ENCODE measurements at places on chromosomes 3 and 15. TPM values are rescaled to one million over a fixed set of nuclear protein-coding genes. Genes with fewer than 3 reads are reported as not detected.

Gene CISH
- total RNA-seq = 2.5 TPM

Gene SPINK8
- total RNA-seq = not detected

Gene THRB
- 0.18 TPM for total RNA-seq

Gene MESP2
- not detected for total RNA-seq

Gene ZNF80
- not detected for total RNA-seq

Gene FGD5
- 134 TPM for total RNA-seq

Gene ACP3
- not detected for total RNA-seq

Gene TM4SF1
- 559 TPM for total RNA-seq

Gene GRIP2
- not detected for total RNA-seq

DNA sequence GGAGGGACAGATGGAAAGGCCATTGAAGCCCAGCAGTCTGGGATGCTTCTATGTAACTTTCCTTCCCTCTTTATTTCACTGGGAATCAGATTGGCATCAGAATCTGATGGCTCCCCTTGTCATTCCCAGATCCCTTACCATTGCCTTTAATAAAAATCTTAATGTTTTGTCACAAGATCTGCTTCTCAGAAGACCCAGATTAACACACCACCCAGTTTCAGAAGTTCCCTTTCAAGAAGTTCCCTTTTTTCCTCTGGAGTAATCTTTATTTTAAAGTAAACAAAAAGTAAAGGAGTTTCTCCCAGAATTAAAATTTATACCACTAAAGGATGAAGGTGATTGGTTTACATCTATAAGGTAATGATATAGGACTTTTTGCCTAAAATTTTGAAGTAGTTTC, 76.4 kb downstream of the UBR1 start:
- no peaks in the 10 kb centered on the region for H3K27me3 ChIP-seq
- H3K4me3 ChIP-seq = no peak overlapping the region
- no peaks in the 10 kb centered on the region for H3K4me1 ChIP-seq
- H3K36me3 ChIP-seq = peaks cover 18% of the 10 kb centered on the region

GRCh38 chr3:142278451-142278850, 53.1 kb upstream of the GK5 start:
- no peak overlapping the region for H3K27ac ChIP-seq
- H3K27me3 ChIP-seq = peaks cover 3% of the 10 kb centered on the region
- DNase-seq = no peak

DNA sequence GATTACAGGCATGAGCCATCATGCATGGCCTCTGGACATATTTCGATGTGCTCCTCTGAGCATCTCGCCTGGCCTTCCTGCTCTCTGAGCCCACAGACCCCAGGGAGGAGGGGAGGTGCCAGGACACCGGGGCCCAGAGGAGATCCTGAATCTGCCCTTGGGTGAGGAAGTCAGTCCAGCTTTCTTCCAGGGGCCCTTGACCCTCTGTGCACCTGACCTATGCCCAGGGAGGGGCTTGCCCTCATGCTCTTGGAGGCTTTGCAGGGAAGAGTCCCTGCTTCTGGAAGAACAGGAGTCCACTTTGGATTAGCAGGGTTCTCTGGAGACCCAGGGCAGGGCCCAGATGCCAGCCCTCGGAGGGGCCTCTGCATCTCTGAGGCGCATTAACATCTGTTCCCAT, 1.4 kb downstream of the ACSBG1 start:
- no peaks in the 10 kb centered on the region for H3K4me1 ChIP-seq
- H3K36me3 ChIP-seq = no peaks in the 10 kb centered on the region
- H3K27me3 ChIP-seq = no peaks in the 10 kb centered on the region
- H3K4me3 ChIP-seq = no peak overlapping the region

DNA sequence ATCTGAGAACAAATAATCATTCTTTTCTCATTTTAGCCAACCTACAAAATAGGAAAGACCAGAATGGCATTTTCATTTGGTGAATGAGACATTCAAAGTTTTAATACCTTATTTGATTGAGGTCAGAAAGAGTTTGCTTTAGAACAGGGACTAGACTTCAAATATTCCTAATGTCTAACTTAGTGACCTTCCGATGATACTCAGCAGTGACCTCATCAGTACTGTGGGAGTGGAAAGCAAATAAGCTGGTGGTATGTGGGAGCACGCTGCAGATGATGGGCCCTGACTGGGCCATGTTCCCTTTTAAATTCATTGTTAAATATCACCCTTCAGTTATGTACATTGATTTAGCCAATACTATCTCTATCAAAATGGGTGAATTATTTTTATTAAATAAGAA, 223.3 kb downstream of the P3H2 start:
- no peak for DNase-seq
- H3K4me1 ChIP-seq = no peaks in the 10 kb centered on the region
- no peak overlapping the region for H3K4me3 ChIP-seq
- H3K36me3 ChIP-seq = no peaks in the 10 kb centered on the region
- no peak overlapping the region for H3K27ac ChIP-seq

GRCh38 chr15:70954171-70954570, 61.5 kb downstream of the LRRC49 start:
- DNase-seq = no peak
- no peaks in the 10 kb centered on the region for H3K4me1 ChIP-seq
- H3K36me3 ChIP-seq = no peaks in the 10 kb centered on the region
- no peaks in the 10 kb centered on the region for H3K27me3 ChIP-seq

DNA sequence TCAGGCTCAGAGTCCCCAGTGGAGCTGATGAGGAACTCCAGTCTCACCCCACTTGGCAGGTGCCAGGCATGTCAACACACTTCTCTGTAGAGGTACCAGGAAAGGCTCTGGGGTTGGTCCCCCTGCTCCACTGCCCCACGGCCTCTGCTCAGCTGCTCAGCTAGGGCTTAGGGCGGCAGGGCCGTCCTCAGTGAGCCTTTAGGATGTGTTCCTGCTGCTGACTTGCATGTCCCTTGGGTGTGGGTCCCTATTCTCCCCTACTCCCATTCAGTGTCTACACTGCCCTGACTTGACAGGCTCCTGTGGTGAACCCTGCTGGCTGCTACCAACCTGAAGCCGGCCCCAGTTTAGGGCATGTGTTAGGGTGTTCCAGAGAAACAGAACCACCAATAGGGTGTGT, 17.9 kb upstream of the POLG start:
- no peak for DNase-seq
- no peak overlapping the region for H3K27ac ChIP-seq
- H3K36me3 ChIP-seq = no peaks in the 10 kb centered on the region

GRCh38 chr3:120419797-120420196, 31.0 kb downstream of the FSTL1 start:
- no peak overlapping the region for H3K27ac ChIP-seq
- H3K4me3 ChIP-seq = no peak overlapping the region
- H3K4me1 ChIP-seq = peaks cover 29% of the 10 kb centered on the region
- no peak for DNase-seq
- H3K27me3 ChIP-seq = no peaks in the 10 kb centered on the region

DNA sequence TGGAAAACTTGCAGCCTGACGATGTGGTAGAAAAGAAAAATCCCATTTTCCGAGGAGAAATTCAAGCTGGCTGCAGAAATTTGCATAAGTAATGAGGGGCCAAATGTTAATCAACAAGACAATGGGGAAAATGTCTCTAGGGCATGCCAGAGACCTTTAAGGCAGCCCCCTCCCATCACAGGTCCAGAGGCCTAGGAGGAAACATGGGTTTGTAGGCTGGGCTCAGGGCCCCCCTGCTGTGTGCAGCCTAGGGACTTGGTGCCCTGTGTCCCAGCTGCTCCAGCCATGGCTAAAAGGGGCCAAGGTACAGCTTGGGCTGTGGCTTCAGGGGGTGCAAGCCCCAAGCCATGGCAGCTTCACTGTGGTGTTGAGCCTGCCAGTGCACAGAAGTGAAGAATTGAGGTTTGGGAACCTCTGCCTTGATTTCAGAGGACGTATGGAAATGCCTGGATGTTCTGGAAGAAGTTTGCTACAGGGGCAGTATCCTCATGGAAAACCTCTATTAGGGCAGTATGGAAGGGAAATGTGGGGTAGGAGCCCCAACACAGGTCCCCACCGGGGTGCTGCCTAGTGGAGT, 75.9 kb upstream of the CADPS start:
- no peaks in the 10 kb centered on the region for H3K4me1 ChIP-seq
- no peaks in the 10 kb centered on the region for H3K36me3 ChIP-seq
- DNase-seq = no peak
- no peak overlapping the region for H3K4me3 ChIP-seq
- no peaks in the 10 kb centered on the region for H3K27me3 ChIP-seq

GRCh38 chr3:190306513-190307163, 15.6 kb downstream of the CLDN1 start:
- no peak overlapping the region for H3K4me3 ChIP-seq
- H3K27me3 ChIP-seq = no peaks in the 10 kb centered on the region
- peaks cover 6% of the 10 kb centered on the region for H3K4me1 ChIP-seq
- H3K36me3 ChIP-seq = no peaks in the 10 kb centered on the region
- H3K27ac ChIP-seq = no peak overlapping the region

GRCh38 chr3:101900316-101900715, 51.0 kb downstream of the NFKBIZ start:
- DNase-seq = no peak
- H3K4me1 ChIP-seq = peaks cover 4% of the 10 kb centered on the region
- no peaks in the 10 kb centered on the region for H3K36me3 ChIP-seq
- no peak overlapping the region for H3K27ac ChIP-seq

GRCh38 chr3:183854318-183855035, 29.1 kb upstream of the MAP6D1 start:
- no peaks in the 10 kb centered on the region for H3K27me3 ChIP-seq
- no peak for DNase-seq
- no peak overlapping the region for H3K4me3 ChIP-seq
- no peak overlapping the region for H3K27ac ChIP-seq
- H3K4me1 ChIP-seq = no peaks in the 10 kb centered on the region

GRCh38 chr15:90684281-90684680, 32.9 kb upstream of the BLM start:
- peaks cover 7% of the 10 kb centered on the region for H3K4me1 ChIP-seq
- no peaks in the 10 kb centered on the region for H3K27me3 ChIP-seq
- no peak for DNase-seq
- no peaks in the 10 kb centered on the region for H3K36me3 ChIP-seq
- H3K4me3 ChIP-seq = no peak overlapping the region

DNA sequence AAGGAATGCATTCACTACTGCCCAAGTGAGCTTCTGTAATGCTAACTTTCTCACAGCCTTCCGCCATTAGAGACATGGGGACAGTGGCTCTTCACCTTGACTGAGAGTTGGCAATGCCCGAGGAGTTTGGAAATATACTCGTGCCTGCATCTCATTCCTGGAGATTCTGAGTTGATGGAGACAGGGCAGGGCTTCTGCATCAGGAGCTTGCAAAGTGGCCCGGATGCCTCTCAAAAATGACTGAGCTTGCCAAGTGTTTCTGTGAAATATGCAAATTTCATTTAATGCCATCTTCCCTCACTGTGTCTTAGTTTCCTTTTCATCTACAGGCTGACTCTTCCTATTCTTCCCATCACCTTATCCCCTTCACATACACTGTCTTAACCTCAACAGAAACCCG, 346.2 kb downstream of the GRM7 start:
- no peaks in the 10 kb centered on the region for H3K36me3 ChIP-seq
- no peaks in the 10 kb centered on the region for H3K27me3 ChIP-seq
- H3K4me3 ChIP-seq = no peak overlapping the region

DNA sequence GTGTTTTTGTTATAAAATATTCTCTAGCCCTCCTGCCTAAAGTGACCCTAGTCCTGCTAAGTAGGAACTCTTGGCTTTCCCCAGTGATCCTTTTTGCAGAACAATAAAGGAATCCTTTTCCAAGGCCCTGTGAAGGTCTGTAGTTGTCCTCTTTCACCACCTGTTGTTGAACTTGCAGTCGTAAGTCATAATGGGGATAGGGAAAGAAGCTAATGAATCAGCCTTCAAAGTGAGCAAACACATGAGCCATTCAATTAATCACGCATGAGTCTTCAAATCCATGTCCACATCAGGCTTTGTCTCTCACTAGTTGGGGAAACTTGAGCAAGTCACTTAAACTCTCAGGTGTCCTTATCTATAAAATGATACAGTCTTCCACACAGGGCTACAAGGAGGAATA, 27.6 kb downstream of the ZNF860 start:
- DNase-seq = no peak
- H3K4me3 ChIP-seq = no peak overlapping the region
- H3K36me3 ChIP-seq = no peaks in the 10 kb centered on the region
- no peak overlapping the region for H3K27ac ChIP-seq

- no peaks in the 10 kb centered on the region for H3K27me3 ChIP-seq
- no peak overlapping the region for H3K27ac ChIP-seq
- DNase-seq = no peak
- H3K4me1 ChIP-seq = no peaks in the 10 kb centered on the region
- H3K4me3 ChIP-seq = no peak overlapping the region
These were observed 133.8 kb upstream of the NAALADL2 start for GRCh38 chr3:174725303-174725702.

- H3K4me1 ChIP-seq = peaks cover 11% of the 10 kb centered on the region
- H3K4me3 ChIP-seq = peak overlapping the region; percentile 98
- no peaks in the 10 kb centered on the region for H3K27me3 ChIP-seq
These were observed 541 bp downstream of the RPS27L start for GRCh38 chr15:63156755-63157117.

- DNase-seq = no peak
- no peak overlapping the region for H3K27ac ChIP-seq
- H3K36me3 ChIP-seq = no peaks in the 10 kb centered on the region
- H3K4me3 ChIP-seq = no peak overlapping the region
- H3K27me3 ChIP-seq = peaks cover 32% of the 10 kb centered on the region
These were observed 5.5 kb downstream of the RASGRP1 start for GRCh38 chr15:38559131-38559530.

- no peaks in the 10 kb centered on the region for H3K27me3 ChIP-seq
- H3K27ac ChIP-seq = no peak overlapping the region
- H3K4me1 ChIP-seq = peaks cover 2% of the 10 kb centered on the region
- peaks cover 6% of the 10 kb centered on the region for H3K36me3 ChIP-seq
These were observed 12.9 kb downstream of the PCYT1A start for GRCh38 chr3:196274585-196274984.

DNA sequence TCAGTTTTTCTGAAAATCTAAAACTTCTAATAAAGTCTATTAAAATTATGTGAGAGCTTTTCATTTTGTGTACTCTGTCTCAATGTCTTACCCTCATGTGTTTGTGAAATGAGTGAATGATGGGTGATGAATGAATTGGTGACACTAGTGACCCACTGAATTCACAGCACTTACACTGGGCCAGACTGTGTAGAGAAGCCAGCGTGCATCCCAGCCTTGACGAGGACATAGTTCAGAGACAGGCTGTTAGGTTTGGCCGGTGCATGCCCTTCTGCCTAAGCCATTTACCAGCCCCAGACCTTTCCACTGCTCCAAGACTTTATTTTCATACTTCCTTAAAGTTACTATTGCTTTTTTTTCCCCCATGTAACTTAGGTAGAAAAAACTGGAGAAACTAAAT, 38.8 kb downstream of the FBXO22 start:
- H3K36me3 ChIP-seq = no peaks in the 10 kb centered on the region
- H3K27me3 ChIP-seq = no peaks in the 10 kb centered on the region
- no peak for DNase-seq
- no peak overlapping the region for H3K27ac ChIP-seq
- no peaks in the 10 kb centered on the region for H3K4me1 ChIP-seq
